Stimulated activated naive CD4-positive, alpha-beta T cell treated with Interleukin-2 at 50 U/mL for 16 hours (primary cell): ENCODE measurements at places on chromosomes 4 and X.

GRCh38 chr4:168631241-168632162 lies 134.7 kb downstream of the PALLD start:
- no peak for DNase-seq

- no peak for DNase-seq
These were observed 200.6 kb upstream of the LDB2 start for GRCh38 chr4:17098996-17099395.

DNA sequence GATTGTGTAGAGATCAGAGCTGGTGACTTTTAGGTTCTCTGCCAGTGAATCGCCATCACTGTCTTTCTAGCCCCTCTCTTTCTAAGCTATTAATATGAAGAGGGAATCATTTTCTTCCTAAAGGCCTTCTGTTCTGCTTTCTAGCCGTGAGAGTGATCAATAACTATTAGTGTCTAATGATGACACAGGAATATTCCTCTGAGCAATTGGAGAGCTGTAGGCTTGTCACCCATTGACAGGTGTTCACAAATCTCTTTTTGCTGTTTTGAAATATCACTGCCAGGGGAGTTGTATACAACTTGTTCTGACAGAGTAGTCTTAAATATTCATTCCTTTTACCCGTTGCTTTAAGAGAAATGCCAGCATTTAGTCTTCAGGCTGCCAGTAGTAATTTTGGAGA lies 13.9 kb downstream of the FHIP1A start:
- no peak for DNase-seq

DNA sequence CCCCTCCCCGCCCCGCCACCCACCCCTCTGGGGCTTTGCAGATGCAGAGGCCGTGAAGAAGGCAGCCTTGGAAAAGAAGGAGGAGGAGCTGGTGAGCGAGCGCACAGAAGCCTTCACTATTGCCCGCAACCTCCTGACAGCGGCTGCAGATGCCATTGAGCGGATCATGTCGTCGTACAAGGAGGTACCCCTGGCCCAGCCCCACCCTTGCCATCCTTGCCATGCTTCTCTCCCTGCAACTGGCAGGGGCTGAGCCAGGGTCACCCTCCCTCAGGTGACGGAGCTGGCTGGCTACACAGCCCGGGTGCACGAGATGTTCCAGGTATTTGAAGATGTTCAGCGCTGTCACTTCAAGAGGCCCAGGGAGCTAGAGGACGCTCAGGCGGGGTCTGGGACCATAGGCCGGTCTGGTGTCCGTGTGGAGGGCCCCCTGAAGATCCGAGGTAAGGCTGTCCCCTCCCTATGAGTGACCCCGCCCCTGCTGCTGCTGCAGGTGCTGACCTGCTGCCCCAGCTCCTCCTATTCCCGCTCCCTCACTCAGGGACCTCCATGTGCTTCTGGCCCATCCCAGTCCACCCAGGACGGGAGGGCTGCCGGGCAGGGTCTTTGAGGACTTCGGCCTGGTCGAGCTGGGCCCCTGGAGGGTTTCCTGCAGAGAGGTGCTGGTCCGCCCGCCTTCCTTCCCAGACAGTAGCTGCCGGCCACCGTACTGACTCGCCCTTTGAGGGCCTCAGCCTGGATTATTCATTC lies 11.6 kb downstream of the ABCD1 start:
- no peak for DNase-seq
